ENCODE measurements at places on chromosomes 1 and 21. TPM values are rescaled to one million over a fixed set of nuclear protein-coding genes. Genes with fewer than 3 reads are reported as not detected.

Gene CFAP45
- 0.34 TPM for total RNA-seq

DNA sequence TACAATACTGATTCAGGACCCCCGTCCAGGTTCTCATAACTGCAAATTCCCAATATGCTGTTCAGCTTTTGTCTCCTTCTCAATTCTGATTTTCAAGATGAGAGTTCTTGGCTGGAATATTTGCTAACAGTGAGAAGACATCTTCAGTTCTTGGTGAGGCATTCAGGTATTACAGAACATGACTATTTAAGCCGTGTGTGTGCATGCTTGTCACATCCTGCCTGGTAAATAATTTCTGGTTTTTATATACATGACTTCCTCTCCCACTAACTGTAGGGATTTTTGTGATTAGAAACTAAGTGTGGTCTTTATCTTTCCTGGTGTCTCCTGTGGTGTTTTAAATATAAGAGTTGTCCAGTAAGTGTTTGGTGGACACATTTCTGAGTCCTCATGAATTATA lies 10.2 kb upstream of the SLC19A2 start:
- no peak for DNase-seq

DNA sequence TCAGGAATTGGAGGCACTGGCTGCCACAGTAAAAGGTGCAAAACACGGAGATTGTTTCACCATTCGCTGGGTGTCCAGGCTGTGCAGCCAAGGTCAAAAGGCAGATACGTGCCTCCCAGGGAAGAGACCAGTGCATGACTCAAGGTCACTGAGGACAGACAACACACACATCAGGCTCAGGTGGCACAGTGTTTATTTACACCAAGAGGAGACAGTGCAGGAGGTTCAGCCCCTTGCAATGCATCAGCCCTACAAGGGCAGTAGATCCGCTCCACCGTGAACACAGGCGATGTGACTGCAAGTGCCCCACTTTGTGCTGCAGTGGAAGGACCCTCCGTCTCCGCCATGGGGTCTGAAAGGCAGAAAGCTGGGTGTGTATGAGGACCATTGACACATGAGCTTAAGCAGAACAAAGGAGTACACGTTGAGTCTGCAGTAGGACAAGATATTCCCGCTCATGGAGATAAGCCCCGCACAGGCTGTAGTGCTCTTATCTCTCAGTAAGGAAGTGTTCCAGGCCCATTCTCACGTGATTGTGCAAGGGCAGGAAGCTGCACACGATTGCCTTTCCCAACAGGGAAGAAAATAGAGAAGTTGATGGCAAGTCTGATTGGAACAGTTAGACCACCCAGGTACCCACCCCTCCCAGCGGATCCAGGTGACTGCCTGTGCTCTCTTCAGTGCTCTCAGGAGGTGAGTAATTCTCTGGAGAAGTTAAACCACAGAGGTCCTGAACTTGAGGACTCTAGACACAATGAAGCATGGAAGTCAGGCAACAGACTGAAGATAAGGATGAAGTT lies 37.5 kb upstream of the QSOX1 start:
- no peak for DNase-seq

DNA sequence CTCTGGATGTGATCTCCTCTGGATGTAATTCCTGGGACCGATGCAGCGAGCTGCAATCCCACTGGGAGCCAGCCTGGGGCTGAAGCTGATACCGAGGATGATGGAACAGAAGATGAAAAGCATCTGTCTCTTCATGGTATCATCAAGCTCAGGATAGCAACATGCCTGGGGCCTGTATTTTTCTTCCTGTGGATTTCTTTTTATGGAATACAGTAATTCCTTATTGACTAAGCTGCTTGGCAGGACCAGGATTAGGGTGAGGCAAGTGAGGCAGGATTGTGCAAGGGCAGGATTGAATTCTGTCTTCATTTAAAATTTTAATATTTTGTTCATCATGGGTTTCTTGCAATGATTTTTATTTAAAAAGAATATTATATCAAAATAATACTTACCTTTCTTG lies 86.6 kb downstream of the SLC25A24 start:
- no peak for DNase-seq

DNA sequence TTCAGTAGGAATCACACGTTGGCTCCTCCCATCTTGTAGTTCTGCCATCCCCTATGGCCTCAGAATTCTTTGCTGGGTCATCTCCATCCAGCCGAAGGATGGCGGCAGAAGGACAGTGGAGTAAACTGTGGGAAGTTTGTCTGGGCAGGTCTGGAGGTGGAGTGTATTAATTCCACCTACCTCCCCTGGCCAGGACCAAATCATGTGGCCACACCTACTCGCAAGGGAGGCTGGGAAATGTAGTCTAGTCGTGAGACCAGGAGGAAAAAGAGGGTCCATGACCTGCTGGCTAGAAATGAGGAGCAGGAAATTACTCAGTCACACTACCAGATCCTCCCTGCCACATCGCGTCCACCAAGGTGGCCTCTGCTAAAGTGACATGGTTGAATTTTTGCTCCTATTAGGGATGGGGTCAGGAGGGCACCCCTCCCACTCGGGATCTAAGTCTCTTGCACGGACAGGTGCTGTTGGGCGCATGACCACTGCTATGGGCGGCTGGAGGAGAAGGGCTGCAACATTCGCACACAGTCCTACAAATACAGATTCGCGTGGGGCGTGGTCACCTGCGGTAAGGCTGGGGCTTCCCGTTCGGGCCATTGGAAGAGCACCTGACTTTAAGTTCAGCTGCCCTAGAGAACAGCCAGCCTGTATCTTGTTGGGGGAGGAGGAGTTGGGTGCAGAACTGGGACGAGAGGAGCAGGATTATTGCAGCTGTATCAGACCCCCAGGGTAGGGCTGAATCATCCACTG lies 19.5 kb downstream of the PLA2G5 start:
- no peak for DNase-seq

DNA sequence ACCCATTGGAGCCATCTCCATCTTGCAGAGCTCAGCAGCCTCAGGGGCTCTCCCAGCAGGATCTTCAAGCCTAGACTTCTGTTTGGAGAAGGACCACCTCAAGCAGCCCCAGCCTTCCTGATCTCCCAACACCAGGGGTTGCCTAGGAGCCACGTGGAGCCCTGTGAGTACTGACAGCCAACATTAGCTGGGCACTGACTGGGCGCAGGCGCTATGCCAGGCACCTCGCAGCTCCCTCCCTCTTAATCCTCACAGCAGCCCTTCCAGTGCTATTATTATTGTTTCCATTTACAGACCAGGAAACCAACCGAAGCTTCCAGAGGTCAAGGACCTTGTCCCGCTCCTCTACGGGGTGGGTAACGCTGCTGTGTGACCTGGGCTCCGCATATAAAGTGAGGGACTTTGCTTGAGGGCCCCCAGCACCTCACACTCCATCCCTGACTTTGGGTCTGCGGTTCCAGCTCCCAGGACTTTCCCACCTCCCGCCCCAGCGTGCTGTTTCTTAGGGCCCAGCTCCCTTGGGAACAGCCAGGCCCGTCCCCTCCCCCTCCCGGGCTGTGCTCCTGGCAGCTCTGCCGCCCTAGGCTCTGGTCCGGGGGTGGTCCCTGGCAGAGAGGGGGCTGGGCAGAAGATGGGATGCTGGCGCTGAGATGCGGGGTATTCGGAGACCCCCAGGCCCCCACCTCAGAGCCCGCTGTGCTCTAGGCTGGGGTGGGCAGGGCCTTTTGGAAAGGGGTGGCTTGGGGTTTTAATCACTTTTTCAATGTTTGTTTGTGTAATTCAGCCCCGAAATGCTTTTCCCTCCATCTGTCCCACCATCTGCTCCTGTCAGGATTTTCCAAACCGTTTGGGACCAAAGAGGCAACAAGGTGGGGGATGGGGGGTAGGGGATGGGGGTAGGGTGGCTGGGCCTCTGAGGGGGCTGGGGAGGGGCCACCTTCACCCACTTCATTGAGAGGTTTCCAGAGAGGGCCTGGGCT lies 4.1 kb upstream of the HPCA start:
- no peak for DNase-seq

GRCh38 chr1:170156594-170156993 lies 10.8 kb downstream of the NTMT2 start:
- DNase-seq: no peak

- DNase-seq: no peak
These were observed 674 bp upstream of the AKR7A3 start for GRCh38 chr1:19289244-19289643.

DNA sequence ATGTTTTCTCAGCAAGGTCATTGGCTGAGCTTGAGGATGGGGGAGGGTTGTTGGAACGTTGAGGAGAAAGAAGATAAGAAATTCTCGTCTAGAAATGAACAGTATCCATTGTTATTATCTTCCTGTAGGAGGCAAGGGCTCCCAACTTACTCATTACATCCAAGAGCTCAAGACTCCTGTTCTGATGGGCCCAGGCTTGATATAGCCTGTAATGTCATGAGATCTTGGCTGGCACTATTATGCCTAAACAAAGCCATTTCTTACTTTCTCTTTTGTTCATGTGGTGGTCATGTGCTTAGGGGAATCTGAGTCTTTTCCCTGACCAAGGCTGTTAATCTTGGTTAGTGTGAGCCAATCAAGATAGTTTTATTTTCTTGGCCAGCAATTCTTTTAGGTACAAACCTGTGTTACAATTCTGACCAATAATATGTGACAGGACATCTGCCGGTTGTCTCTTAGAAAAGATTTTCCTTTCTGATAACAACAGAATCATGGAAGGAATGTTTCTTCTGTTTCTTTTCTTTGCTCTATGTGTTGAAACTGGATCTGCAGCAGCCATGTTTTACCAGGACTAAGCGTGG lies 15.2 kb upstream of the IGSF3 start:
- no peak for DNase-seq

DNA sequence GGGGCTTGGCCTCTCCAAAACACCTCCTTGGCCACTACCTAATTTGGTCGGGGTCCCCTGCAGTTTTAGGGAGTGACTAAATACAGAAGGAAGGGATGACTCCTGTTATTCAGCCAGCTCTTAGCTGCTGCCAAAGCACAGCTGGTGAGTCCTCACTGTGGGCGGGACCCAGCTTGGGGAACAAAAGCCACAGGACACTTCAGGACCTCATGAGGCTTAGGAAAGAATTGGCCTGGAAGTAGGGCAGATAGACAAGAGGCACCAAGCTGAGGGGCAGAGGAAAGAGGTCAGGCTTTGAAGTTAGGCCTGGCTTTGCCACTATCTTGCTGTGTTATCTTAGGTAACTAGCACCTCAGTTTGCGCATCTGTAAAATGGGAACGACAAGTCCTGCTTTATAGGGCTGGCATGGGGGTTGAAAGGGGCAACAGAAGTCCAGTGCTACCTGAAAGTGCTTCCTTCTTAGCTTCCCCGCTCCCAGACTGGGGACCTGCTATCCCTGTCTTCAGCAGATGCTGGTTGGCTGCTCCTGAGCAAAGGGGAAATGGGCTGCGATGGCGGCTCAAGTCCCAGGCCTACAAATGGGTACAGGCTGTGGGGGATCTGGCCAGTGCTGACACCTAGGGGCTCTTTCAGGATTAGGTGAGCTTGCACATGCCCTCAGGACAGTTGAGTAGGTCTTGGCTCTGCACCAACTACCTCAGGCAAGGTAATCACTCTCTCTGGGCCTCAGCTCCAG lies 15.7 kb downstream of the IFI6 start:
- DNase-seq: no peak

DNA sequence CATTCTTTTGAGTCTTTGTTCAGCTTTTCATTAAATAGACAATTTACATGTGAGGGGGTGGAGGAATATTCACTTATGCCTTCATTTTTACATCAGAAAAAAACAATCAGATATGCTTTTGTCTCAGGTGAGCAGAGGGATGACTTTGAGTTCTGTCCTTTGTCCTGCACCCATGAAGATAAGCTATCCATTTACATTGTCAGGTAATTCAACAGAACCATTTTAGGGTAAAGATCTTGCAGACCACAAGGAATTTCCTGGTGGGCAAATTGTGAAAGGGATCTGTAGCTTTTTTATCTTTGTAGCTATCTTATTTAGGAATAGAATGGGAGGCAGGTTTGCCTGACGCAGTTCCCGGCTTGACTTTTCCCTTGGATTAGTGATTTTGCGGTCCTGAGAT lies 242.7 kb upstream of the IRF2BP2 start:
- DNase-seq: no peak

DNA sequence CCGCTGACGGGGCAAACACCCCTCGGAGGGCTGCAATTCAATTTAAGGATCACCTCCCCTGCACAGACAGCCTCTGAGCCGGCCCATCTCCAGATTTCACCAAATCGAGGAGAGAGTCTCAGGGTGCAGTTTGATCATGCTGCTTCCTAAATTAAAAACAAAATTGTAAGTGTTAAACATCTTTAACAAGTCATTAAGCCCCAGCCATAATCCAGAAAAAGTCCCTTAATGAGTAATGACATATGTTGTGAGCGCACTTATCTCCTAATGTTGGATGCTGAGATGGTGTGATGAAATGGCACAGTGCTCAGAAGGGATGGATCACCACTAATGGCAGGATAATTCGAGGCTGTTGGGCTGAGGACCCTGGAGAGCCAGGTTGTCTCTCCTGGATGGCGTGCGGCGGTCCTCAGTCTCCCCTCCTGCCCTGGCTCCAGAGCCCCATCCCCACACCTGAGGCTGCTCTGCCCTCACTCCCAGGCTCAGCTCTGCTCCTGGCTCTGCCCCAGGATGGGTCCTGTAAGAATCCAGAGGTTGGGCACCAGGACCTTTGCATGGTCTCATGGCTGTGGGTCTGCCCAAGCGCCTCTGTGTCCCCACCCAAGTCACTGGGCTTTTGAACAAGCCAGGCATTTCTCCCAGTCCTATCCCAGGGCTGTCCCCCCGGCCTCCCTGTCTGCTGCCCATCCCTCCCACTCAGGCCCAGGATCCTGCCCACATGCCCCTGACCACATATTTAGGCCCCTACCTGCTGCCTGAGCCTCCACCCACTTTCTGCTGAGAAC lies 224.4 kb upstream of the POU3F1 start:
- DNase-seq: no peak

DNA sequence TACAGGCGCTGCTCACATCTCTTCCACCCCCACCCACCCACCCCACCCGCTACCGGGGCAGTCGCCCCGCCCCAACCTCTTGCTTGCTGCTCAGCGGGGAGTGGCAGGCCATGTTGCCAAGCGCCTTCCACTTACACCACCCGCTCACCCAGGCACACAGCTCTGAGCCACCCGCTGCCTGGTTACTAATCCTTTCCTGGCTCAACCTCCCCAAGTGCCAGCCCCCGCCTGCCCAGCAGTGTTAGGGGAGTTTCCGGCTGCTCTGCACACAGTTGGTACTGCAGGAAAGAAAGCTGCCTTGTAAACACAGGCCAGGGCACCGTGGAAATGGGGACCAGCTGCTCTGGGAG lies 56.2 kb downstream of the LACTBL1 start:
- DNase-seq: no peak

Data from activated CD8-positive, alpha-beta T cell treated with anti-CD3 and anti-CD28 coated beads, Interleukin-2, amount 10 ng/mL, durations not matched to agents 7 days and 5 days (primary cell).